A549 treated with Mapracorat at 1 μM for 4 hours (cell line): ENCODE measurements at places on chromosomes 7 and 10. TPM values are rescaled to one million over a fixed set of nuclear protein-coding genes. Genes with fewer than 3 reads are reported as not detected.

CAV1 gene
- total RNA-seq: 512 to 685 TPM (median 586 TPM) in 5 replicates

KAZALD1 gene
- total RNA-seq: 2.0 to 3.0 TPM (median 2.8 TPM) in 5 replicates

NUDCD3 gene
- total RNA-seq: 45.8 to 67.0 TPM (median 55.8 TPM) in 5 replicates

CYP2C18 gene
- 0.07 to 0.11 TPM in 2 of 5 replicates, not detected in the others for total RNA-seq

MRC1 gene
- total RNA-seq: 0.03 TPM in 2 of 5 replicates, not detected in the others

KLHL7 gene
- 20.9 to 24.8 TPM (median 23.4 TPM) in 5 replicates for total RNA-seq

MTURN gene
- 5.1 to 6.9 TPM (median 6.5 TPM) in 5 replicates for total RNA-seq

CACNB2 gene
- total RNA-seq: not detected in 5 replicates
